ENCODE measurements at places on chromosomes 3 and 15.

DNA sequence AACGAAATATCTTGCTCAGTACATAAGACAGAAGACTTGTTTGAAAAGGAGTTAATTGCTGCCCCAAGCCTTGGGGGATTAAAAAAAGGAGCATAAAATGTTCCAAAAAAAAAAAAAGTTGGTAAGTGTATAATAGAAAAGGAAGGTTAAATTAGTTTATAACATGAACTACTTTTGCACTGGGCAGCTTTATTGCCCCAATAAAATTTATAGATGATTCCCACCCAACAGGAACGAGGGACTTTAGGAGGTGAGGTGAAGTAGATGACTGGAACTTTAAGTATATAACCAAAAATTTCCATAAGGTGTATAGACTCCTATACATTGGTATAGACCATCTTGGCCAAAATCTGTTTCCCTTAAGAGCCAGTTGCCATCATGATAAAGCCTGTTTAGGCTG is 14.8 kb downstream of the PPP2R3A start:
- DNase-seq: no peak

- no peak for DNase-seq
These were observed 19.5 kb upstream of the COMMD2 start for GRCh38 chr3:149771652-149772271.

DNA sequence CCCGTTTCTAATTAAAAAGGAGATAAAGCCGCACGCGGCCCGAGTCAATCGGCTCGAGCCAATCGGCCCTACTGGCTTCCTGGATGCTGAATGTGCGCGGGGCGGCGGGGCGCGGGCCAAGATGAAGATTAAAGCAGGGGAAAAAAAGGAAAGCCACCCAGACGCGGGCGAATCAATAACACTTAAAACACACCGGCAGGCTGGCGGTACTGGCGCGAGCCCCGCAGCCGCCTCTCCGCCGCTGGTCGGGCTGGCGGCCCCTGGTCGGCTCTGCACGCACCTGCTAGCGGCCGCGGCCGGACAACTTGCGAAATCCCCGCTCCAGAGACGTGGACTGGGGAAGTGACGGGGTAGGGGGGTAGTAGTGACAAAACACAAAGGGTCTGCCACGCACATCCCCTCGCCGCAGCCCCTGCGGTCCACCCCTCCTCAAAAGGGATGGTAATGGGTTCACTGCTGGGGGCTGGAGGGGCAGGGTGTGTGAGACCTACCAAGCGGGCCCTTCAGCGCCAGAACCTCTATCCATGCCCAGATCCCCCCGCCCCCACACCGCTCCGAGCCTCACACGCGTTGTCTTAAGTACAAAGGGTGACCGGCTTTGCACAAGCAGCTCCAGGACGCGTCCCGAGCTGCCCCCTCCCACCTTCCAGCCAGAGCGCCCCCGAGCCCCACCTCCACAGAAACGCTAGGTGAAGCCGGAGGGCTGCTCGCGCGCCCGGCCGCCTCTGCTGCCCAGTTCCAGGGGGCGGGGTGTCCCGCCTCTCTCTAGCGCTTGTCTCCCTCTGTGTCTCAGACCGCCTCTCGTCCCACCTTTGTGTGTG is 1.4 kb downstream of the WNT7A start:
- no peak for DNase-seq

GRCh38 chr15:92041371-92041770 is 187.9 kb downstream of the SLCO3A1 start:
- DNase-seq: no peak

DNA sequence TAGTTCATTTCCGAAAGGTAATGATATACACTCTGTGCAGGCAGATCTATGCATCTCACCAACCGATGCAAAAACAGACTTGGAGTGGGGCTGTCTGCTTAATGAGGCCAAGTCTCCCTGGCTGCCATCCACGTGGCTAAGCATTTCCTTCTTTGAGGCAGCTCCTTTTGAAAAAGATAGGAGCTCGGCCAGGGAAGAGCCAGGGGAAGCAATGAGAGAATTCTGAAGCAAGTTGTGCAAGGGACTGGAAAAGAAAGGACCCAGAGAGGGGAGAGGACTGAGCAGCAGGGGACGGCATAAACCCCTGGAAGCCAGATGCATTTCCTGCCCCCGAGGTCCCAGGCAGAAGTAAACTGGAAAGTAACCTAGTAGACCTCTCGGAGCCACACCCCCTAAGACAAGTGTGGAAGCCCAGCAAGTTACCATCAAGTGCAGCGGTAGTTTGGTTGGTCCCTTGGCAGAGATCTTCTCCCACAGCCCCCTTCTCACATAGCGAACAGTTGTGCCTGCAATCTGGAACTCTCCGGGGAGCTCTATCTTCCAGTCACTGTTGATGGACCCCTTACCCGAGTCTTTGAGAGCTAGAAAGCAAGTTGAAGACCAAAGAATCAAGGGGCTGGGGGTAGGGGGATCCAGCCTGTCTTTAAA is 288.2 kb downstream of the ADAMTS17 start:
- no peak for DNase-seq

DNA sequence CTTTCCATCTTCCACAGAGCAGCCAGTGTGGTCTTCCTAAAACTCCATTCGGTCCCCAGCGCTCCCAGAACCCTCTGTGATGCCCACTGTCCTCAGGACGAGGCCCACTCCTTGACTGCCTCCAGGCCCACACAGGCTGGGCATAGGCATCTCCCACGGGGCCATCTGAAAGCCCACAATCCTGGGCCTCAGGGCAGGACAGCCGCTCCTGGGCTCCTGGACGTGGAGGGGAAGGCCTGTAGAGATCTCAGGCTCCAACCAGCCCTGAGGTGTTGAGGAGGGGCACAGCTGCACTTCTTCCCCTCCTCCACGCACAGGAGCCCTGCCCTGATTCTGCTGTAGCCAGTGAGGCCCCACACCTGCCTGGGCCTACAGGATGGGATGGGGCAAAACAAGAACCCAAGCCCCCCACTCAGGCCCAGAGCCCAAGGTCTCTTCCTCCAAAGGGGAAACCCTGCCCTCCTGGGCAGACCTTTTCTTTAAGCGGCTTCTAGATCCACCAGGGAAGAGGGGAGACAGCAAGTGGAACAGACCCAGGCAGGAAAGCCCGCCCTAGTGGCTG is 25.9 kb downstream of the SHISA5 start:
- no peak for DNase-seq

DNA sequence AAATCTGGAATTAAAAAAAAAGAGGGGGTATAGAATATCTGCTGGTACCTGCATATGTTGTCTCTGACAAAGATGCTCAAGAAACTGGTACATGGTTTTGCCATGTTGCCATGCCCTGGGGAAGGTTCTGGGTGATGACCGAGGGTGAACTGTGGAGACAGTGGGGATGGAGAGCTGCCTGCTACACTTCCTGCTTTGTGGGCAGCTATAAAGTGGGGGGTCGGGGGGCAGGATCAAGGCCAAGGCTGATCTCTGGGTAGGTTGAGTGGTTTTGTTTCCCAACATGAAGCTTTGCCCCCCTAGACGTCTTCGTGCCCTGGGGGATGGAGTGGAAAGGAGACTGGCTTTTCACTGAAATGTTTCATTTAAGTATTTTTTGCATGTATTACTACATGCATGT is 74.6 kb downstream of the IQSEC1 start:
- DNase-seq: no peak

DNA sequence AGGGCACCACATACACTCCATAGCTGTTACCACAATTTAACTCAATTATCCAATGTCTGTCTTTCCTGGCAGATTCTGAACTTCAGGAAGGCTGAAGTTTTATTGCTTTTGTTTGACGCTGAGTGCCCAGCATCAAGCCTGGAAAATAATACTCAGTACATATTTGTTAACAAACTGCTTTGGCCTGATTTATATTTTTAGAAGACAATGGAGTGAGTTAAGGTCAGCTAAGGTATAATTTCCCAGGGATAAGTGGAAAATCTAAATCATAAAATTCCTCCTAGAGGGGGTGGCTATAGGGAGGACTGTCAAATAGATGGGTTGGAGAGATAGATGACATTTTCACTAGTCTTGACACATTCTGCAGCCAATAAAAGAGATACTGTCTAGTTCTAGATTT is 659.4 kb upstream of the ADAMTS9 start:
- DNase-seq: no peak

- DNase-seq: no peak
These were observed 275.6 kb downstream of the XXYLT1 start for GRCh38 chr3:194995334-194995733.

- no peak for DNase-seq
These were observed 4.0 kb downstream of the RNF13 start for GRCh38 chr3:149816986-149817385.

DNA sequence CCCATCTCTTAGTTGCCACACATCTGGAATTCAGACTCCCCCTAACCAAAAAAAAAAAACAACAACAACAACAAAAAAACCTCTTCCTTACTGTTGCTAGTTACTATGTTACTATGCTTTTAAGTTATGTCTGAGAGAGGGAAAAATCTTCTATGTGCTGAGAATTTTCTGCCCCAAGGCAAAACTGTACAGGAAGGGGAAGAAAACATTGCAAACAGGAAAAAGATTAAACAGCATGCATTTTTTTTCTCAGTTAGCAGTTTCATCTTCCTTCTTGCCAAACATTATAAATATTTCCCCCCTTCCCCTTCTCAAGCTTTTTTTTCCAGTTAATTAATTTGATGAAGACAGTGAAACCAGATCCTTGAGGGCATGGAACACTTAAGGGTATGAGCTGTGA is 1.1 kb upstream of the CD200R1 start:
- DNase-seq: no peak

GRCh38 chr15:82315519-82316246 is 33.6 kb downstream of the GOLGA6L10 start:
- no peak for DNase-seq

GRCh38 chr3:149871855-149872254 is 58.8 kb downstream of the RNF13 start:
- no peak for DNase-seq

Measured in anterior cingulate cortex (tissue), 58 donors.